ENCODE measurements at places on chromosomes 1 and 21.

DNA sequence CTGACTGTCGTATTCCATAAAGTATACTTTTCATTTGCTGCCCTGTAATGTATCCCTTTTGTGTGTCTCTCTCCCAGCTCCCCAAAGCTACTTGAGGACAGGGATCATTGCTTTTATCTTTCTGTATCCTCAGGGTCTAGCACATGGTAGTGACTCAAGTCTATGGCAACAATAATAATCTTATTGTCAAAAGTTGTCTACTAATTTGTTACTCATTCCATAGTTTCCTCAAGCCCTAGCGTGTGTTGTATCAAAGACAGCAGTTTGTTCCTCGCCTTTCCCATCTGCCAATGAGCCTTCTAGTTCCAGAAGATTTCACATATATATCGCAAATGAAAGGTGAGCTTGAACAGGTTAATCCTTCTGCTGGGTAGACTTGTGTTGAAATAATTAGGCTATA lies 9.8 kb upstream of the SLC30A1 start:
- no peak for DNase-seq

DNA sequence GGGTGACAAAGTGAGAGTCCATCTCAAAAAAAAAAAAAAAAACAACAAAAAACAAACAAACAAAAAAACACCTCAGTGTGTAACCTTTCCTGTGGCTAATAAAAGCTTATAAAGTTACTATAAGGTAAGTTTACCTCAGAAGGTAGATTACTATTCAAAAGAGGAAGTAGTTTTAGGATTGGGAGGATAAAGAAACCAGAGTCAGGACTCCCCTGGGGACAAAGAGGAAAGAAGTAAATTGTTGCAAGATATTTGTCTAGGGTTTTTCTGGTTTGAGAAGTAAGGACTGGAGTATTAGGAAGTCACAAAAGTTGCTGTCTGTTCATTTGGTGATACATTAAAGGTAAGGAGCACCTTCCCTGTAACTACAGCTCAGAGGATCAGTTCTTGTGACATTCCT lies 23.8 kb upstream of the CENPF start:
- DNase-seq = no peak

- no peak for DNase-seq
Measured at GRCh38 chr1:119159111-119159510, 18.7 kb upstream of the WARS2 start.

- DNase-seq = no peak
Measured at GRCh38 chr1:45325851-45326506, 716 bp upstream of the HPDL start.

GRCh38 chr1:58057826-58058225 lies 488.7 kb downstream of the OMA1 start:
- DNase-seq = no peak

GRCh38 chr1:185556561-185556960 lies 177.6 kb upstream of the HMCN1 start:
- no peak for DNase-seq

GRCh38 chr1:183548116-183548515 lies 42.1 kb downstream of the NCF2 start:
- no peak for DNase-seq

DNA sequence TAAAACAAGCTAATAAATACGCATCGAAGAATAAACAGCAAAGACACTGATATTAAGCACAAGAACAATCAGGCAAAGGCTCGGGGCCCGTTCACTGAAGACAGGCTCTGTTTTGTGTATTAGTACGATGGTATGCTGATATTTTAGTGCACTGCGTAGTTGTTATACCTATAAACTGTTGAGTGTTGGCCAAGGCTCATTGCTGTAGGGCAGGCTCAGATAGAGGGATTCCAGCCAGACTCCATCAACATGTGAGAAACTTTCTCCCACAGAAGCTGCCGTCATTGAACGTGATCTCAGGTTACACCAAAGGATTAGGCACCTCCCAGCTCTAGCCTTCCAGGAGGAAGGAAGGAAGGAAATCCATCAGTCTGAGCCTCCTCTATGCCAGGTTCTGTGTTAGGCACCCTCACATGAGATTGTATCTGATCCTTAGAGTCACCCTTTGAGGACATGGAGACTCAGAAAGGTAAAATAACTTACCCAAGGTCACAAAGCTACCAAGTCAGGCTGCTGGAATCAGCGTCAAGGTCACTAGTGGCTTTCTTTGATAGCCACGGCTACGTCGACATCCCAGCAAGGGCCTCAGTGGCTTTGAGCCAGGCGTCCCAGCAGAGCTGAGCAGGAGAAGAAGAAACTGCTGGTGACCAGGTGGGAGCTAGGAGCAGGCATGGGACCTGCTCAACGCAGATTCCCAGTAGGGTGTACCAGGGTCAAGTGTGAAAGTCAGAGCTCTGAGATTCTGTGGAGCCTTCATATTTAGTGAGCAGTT lies 14.8 kb downstream of the BCAR3 start:
- no peak for DNase-seq

- no peak for DNase-seq
Measured at GRCh38 chr1:208731981-208732821, 488.0 kb upstream of the PLXNA2 start.

DNA sequence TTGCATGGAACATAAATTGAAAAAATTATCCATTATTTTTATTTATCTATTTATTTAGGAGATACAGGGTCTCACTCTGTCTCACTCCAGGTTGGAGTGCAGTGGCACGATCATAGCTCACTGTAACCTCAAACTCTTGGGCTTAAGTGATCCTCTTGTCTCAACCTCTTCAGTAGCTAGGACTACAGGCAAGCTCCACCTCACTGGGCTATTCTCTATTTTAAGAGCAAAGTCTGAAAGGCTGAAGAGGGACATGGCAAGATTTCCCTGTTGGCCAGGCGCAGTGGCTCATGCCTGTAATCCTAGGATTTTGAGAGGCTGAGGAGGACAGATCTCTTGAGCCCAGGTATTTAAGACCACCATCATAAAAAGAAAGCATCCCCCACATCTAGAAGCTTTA lies 14.0 kb upstream of the RC3H1 start:
- no peak for DNase-seq

DNA sequence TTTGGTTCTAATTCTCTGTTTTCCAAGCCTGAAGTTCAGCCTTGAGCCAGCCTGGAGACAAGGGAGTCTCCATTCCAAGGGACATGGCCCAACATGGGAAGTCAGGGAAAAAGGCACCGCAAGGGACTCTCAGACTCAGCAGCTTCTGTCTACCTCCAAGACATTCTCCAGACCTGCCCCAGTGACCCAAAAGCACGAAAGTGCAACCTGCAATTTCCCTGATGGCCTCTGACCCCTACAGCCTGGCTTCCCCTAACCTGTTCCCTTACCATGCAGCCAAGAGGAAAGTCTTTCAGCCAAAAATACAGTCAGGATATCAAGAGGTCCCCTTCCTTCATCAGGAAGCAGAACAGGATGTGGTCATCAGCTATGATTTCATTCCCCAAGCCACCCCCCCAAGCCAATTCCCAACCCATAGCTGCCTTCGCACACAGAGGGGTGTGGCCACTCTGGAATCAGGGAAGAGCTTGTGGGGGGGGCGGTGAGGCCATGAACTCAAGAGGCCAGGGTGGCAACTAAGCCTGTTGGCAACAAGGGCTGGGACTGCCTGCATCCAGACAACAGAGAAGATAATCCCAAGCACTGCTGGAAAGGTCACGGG lies 59.2 kb downstream of the TIAM1 start:
- no peak for DNase-seq

GRCh38 chr1:203999618-204000017 lies 73.3 kb upstream of the SOX13 start:
- DNase-seq = no peak

GRCh38 chr1:234460652-234461051 lies 18.3 kb downstream of the TARBP1 start:
- DNase-seq = no peak

DNA sequence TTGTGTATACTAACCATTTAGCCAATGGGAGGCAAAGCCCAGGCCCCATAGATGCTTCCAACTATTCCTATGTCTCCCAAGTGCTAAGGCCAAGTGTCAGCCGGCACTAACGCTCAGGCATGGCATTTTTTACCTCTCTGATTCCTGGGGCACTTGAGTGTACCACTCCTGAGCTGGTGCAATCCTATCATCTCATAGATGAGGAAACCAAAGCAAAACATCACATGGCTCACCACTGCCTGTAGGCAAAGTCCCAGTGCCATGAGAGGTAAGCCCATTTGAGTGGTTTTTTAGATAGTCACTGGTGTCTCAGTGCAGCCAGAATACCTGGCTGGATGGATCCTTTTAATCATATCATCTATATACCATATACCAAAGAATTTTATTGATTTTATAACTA lies 8.0 kb upstream of the CCN1 start:
- DNase-seq = no peak

GRCh38 chr1:76189310-76189709 lies 114.8 kb downstream of the ST6GALNAC3 start:
- DNase-seq = no peak

DNA sequence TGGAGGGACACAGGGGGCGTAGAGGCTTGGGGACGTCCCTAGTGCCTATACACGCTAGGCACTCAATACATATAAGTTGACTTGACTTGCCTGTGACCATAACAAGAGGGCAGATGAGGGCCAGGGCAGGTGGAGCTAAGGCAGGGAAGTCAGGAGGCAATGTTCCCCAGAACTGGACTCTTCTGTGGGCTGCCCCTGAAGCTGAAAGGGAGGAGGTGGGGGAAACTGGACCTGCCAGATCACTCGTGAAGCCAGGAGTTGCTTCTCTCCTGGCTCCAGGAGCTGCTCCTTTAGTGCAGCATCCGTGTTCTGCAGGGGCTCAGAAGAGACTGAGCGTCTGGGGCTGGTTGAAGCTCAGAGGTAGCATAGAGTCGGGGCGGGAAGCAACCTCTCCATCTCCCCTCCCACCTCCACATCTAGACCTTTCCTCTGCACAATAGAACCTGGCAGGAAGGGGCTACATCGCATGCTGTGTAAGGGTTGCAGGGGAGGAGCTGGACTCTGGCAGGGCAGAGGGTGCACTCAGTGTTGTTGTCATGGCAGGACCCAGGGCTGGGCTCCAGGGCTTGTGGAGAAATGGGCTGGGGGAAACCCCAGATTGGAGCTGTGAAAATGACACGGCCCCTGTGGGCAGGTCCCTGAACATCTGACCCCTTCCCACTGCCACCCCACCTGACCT lies 2.9 kb upstream of the SEMA4A start:
- DNase-seq = no peak

Measured in CD4-positive, alpha-beta T cell treated with Interferon gamma for 1 hour (primary cell).